Suprapubic skin (tissue), 4 donors: ENCODE measurements at places on chromosomes 2 and 18. TPM values are rescaled to one million over a fixed set of nuclear protein-coding genes. Genes with fewer than 3 reads are reported as not detected.

- no peaks in the 10 kb centered on the region for H3K27me3 ChIP-seq
- DNase-seq = no peak
- no peak overlapping the region for H3K4me3 ChIP-seq
These were observed 47.8 kb upstream of the ST3GAL5 start for GRCh38 chr2:85936421-85937068.

- no peaks in the 10 kb centered on the region for H3K27me3 ChIP-seq
- no peaks in the 10 kb centered on the region for H3K4me1 ChIP-seq
- no peak overlapping the region for H3K27ac ChIP-seq
These were observed 95.7 kb downstream of the RND3 start for GRCh38 chr2:150391779-150392178.

GRCh38 chr2:24490181-24490689, 819 bp upstream of the NCOA1 start:
- H3K36me3 ChIP-seq = no peaks in the 10 kb centered on the region
- no peaks in the 10 kb centered on the region for H3K27me3 ChIP-seq
- H3K27ac ChIP-seq = peak overlapping the region; percentile 94
- peak overlapping the region; percentile 97 for H3K4me3 ChIP-seq
- DNase-seq = no peak
- peaks cover 36% of the 10 kb centered on the region for H3K4me1 ChIP-seq

- DNase-seq = no peak
- H3K27ac ChIP-seq = no peak overlapping the region
- no peaks in the 10 kb centered on the region for H3K27me3 ChIP-seq
These were observed 29.2 kb downstream of the CDH2 start for GRCh38 chr18:28147674-28148171.

DNA sequence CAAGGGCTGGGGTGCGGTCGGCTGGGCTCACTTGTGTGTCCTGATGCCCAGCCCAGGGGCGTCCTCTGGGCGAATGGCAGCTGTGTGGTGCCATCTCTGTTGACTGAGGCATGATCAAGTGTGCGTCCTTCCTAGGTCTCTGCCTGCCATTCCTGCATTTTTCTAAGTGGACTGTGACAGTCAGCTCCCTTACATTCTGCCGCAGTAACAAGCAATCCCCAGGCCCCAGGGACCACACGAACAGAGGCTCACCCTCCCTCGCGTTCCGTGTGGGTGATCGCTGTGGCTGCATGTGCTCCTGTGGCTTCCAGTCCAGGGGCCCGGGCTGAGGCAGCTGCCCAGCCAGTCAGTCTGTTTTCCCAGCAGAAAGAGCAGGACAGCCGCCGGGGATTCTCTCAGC, 17.8 kb downstream of the D2HGDH start:
- H3K36me3 ChIP-seq = peaks cover 81% of the 10 kb centered on the region
- no peak overlapping the region for H3K4me3 ChIP-seq
- no peaks in the 10 kb centered on the region for H3K4me1 ChIP-seq
- no peak for DNase-seq

GRCh38 chr18:30852980-30853379, 189.6 kb downstream of the DSC3 start:
- H3K4me1 ChIP-seq = no peaks in the 10 kb centered on the region
- no peaks in the 10 kb centered on the region for H3K27me3 ChIP-seq
- H3K4me3 ChIP-seq = no peak overlapping the region

DNA sequence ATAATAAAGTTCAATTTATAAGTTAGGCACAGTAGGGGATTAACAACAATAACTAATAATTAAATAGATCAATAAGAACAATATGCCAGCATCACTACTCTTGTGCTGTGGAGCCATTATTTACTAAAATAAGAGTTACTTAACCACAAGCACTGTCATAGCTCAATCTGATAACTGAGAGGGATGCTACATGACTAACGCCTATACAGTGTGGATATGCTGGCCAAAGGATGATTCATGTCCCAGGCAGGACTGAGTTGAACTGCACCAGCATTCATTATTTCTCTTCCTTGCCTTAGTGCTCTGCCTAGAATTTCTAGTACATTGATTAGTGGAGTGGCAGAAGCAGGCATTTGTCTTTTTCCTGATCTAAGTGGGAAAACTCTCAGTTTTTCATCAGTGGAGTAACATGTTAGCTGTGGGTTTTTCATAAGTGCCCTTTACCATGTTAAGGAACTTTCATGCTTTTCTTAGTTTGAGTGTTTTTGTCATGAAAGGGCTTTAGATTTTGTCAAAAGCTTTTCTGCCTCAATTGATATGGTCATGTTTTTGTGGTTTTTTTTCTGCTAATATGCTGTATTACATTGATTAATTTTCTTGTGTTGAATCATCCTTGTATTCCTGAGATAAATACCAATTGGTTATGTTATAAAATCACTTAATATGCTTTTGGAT, 21.7 kb downstream of the KIAA1328 start:
- no peak for DNase-seq
- H3K4me3 ChIP-seq = no peak overlapping the region
- H3K27ac ChIP-seq = no peak overlapping the region
- H3K4me1 ChIP-seq = peaks cover 4% of the 10 kb centered on the region

GRCh38 chr2:127935337-127935736, 49.6 kb upstream of the AMMECR1L start:
- no peak overlapping the region for H3K4me3 ChIP-seq
- no peak overlapping the region for H3K27ac ChIP-seq
- H3K36me3 ChIP-seq = no peaks in the 10 kb centered on the region
- H3K4me1 ChIP-seq = no peaks in the 10 kb centered on the region
- DNase-seq = no peak

DNA sequence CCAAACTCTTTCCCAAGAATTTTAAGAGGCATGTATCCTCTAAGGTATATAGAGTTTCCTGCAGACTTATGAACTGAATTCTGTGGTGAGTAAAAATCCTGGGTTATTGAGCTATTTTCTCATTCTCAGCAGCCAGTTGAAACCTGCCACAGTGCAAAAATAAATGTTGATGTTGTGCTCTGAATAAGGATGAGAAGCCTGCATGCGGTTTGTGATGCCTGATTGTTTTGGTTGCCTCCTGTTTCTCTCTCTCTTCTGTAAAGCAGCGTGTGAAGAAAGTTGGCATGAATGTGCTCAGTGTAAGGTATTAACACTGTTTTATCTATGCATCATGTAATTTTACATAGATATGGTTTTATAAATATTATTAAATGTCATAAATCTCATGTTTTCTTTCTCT, 452.6 kb downstream of the CDH2 start:
- no peaks in the 10 kb centered on the region for H3K36me3 ChIP-seq
- H3K4me3 ChIP-seq = no peak overlapping the region
- no peak for DNase-seq
- no peak overlapping the region for H3K27ac ChIP-seq

DNA sequence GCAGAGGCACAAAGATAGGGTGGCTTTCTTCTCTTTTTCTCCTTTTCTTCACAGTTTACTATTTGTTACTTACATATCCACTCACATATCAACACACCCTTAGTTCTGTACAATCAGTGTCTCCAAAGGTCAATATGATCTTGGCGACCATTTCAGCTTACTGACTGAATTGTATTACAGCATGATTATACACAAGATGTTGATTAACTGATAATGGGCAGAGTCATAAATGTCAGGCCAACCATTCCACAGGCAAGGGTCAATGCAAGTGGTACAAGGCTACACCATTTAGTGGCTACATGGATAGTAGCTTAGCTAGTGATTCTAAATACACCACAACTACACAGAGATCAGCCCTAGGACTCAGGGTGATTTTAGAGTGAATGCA, 20.4 kb upstream of the SP3 start:
- peak overlapping the region; percentile 65 for H3K27ac ChIP-seq
- H3K36me3 ChIP-seq = no peaks in the 10 kb centered on the region
- no peaks in the 10 kb centered on the region for H3K27me3 ChIP-seq
- H3K4me3 ChIP-seq = no peak overlapping the region
- peaks cover 83% of the 10 kb centered on the region for H3K4me1 ChIP-seq

- H3K36me3 ChIP-seq = no peaks in the 10 kb centered on the region
- no peaks in the 10 kb centered on the region for H3K4me1 ChIP-seq
- H3K27me3 ChIP-seq = peaks cover 5% of the 10 kb centered on the region
These were observed 7.0 kb upstream of the ACOXL start for GRCh38 chr2:110725370-110725769.

DNA sequence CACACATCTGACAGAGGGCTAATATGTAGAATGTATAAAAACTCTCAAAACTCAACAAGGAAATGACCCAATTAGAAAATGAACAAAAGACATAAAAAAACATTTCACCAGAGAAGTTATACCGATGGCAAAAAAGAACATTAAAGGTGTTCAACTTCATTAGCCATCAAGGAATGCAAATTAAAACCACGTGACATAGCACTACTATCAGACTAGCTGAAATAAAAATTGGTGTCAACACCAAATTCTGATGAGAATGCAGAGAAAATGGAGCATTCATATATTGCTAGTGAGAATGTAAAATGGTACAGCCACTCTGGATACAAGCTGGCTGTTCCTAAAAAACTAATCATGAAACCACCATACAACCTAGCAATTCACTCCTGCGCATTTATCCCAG, 128.0 kb downstream of the INSIG2 start:
- H3K4me1 ChIP-seq = no peaks in the 10 kb centered on the region
- H3K4me3 ChIP-seq = no peak overlapping the region
- H3K27me3 ChIP-seq = peaks cover 4% of the 10 kb centered on the region
- no peaks in the 10 kb centered on the region for H3K36me3 ChIP-seq
- no peak overlapping the region for H3K27ac ChIP-seq

DNA sequence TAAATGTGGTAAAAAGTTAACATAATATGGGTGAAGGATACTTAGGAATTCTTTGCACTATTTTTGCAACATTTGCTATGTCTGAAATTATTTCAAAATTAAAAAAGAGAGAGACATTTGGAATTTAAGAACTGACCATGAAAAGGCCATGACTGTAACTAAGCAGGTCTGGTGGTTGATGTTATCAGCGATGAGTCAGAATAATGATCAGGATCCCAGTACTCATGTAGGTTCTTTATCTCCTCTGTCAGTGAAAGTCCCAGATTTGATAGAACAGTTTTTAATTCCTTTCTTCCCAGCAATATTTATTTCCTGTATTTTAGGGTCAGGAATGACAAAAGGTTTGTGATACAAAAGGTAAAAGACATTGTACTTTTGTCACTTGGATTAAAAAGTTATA, 242.4 kb upstream of the ZNF521 start:
- no peak overlapping the region for H3K27ac ChIP-seq
- H3K27me3 ChIP-seq = peaks cover 3% of the 10 kb centered on the region
- DNase-seq = no peak
- H3K36me3 ChIP-seq = no peaks in the 10 kb centered on the region
- no peak overlapping the region for H3K4me3 ChIP-seq
- no peaks in the 10 kb centered on the region for H3K4me1 ChIP-seq

GRCh38 chr18:76970770-76971559, 148.6 kb downstream of the ZNF236 start:
- H3K36me3 ChIP-seq = peaks cover 15% of the 10 kb centered on the region
- DNase-seq = no peak
- no peak overlapping the region for H3K27ac ChIP-seq
- H3K4me1 ChIP-seq = peaks cover 8% of the 10 kb centered on the region
- no peaks in the 10 kb centered on the region for H3K27me3 ChIP-seq

GRCh38 chr18:34631093-34631966, 78.8 kb upstream of the DTNA start:
- H3K4me3 ChIP-seq = no peak overlapping the region
- H3K4me1 ChIP-seq = no peaks in the 10 kb centered on the region
- no peak for DNase-seq
- H3K36me3 ChIP-seq = no peaks in the 10 kb centered on the region

- DNase-seq = no peak
- no peaks in the 10 kb centered on the region for H3K4me1 ChIP-seq
- H3K27ac ChIP-seq = no peak overlapping the region
- H3K4me3 ChIP-seq = no peak overlapping the region
- H3K36me3 ChIP-seq = no peaks in the 10 kb centered on the region
These were observed 43.1 kb upstream of the TEX51 start for GRCh38 chr2:126855606-126856005.

DNA sequence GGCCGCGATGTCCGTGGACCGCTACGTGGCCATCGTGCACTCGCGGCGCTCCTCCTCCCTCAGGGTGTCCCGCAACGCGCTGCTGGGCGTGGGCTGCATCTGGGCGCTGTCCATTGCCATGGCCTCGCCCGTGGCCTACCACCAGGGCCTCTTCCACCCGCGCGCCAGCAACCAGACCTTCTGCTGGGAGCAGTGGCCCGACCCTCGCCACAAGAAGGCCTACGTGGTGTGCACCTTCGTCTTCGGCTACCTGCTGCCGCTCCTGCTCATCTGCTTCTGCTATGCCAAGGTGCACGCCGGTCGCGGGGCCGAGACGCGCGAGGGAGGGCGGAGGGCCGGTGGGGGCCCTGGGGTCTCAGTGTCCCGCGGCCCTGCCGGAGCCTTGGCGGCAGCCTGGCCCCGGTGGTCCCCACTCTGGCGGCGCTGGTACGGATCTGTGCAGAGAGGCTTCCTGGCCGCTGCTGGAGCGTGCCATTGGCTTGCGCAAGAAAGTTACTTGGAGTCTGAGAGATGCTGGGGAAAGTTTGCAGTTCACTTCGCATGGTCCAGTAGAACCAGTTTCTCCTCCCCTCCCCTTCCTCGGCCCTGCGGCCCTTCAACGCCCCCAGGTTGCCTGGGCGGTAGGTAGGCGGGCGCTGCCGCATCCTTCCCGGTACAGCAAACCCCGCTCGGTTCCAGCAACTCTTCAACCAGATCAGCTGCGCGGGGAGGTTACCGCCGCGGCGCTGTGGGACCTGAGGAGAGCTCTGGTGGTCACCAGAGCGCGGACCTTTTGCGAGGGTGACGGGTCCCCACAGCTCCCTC, 1.5 kb downstream of the GALR1 start:
- H3K27ac ChIP-seq = no peak overlapping the region

GRCh38 chr2:159217676-159218075, 68.8 kb downstream of the WDSUB1 start:
- no peak overlapping the region for H3K4me3 ChIP-seq
- H3K27ac ChIP-seq = no peak overlapping the region
- no peaks in the 10 kb centered on the region for H3K4me1 ChIP-seq
- H3K36me3 ChIP-seq = peaks cover 84% of the 10 kb centered on the region

DNA sequence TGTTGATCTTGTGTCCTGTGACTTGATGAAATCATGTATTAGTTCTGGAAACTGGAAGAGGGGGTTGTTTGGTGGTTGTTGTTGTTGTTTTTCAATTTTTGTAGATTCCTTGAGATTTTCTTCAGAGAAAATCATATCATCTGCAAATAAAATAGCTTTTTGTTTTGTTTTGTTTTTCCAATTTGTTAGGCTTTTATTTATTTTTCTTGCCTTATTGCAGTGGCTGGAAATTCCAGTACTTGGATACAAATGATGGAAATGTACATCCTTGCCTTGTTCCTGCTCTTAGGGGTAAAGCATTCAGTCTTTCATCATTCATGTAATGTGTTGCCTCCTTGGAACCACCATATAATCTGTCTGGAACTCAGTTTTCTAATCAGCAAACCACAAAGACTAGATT, 50.3 kb upstream of the TRIB2 start:
- no peak for DNase-seq
- no peaks in the 10 kb centered on the region for H3K36me3 ChIP-seq
- no peak overlapping the region for H3K4me3 ChIP-seq
- no peak overlapping the region for H3K27ac ChIP-seq
- peaks cover 5% of the 10 kb centered on the region for H3K4me1 ChIP-seq

LYG2 gene
- total RNA-seq = 2.9 TPM

DYSF gene
- 3.0 TPM for total RNA-seq

GPR75 gene
- total RNA-seq = 6.7 TPM

PROC gene
- not detected for total RNA-seq

TGIF1 gene
- total RNA-seq = 122 TPM

HOXD9 gene
- not detected for total RNA-seq

SERPINB3 gene
- 24.8 TPM for total RNA-seq

TUBA4B gene
- not detected for total RNA-seq

DSG1 gene
- total RNA-seq = 1,832 TPM
